NCI-H2029 treated with DMSO at 0.1 percent for 48 hours (cell line): ENCODE measurements at places on chromosomes 5 and 9.

GRCh38 chr9:91555132-91555531 lies 131.5 kb upstream of the NFIL3 start:
- DNase-seq, result no peak

GRCh38 chr5:153831973-153832372 lies 206.7 kb downstream of the FAM114A2 start:
- no peak for DNase-seq

DNA sequence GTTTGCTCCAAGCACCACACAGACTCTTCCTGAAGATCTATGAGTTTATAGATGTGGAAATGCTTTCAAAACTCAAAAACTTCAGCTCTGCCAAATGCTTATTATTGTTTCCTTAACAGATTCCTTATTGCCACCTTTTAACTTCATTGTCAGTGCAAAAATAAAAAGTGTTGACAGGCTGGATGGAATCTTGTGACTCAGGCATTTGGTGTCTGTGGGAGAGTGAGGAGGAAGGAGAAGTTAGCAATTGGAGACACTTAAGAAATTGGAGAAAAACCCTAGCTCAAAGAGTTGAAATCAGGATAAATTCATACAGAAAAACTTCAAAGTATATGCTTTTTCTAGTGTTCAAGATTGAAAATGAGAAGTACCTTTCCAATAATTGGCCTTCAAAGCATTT lies 140.6 kb upstream of the PUM3 start:
- DNase-seq, result no peak

DNA sequence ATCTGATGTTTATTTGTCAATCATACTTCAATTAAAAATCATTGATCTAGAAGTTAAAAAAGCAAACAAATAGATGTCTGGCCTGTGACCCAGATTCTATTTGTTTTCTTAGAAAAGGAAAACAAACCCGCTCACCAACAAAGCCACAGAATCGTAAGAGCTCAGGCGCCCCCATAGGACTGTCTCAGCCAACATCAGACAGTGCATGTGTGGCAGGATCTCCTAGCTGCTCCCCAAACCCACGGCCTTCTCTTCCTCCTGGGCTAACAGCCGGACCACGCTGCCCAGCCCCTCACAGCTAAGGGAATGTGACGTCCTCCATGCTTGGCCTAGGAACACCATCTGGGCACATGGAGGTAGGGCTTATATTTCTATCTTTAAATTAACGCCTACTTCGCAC lies 19.4 kb downstream of the OR2Y1 start:
- no peak for DNase-seq

DNA sequence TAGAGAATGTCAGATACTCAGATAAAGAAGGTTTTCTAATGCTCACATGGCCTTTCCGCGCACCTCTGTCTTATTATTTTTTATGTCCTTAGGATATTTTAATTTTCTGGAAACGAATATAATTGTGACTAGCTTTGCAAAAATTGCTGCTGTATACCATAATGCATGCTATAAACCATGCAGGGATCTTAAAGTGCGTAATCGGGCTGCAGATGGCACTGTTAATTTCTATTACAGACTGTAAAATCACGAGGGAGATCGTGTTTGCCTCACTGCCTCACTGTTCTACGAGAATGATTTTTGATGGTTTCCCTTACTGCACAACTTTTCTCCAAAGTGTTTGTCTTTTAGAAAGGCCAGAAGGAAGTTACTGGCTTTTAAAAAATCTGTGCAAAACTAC lies 356.1 kb downstream of the TUSC1 start:
- no peak for DNase-seq

DNA sequence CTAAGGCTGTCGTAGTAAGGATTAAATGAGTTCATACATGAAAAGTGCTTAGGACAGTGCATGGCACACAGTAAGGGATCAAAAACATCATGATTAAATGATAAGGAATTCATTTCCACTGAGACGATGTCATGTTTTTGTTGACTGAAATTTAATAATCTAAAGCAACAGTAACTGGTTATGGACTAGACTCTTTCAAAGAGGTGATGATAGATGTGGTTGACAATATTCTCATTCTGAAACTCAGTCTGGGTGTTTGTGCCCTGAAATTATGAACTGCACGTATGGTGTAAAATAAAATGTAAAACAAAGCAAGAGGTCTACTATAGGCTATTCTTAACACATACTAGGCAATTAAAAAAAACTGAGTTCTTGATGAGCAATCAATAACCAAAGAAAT lies 280.0 kb downstream of the DENND1A start:
- DNase-seq, result no peak

DNA sequence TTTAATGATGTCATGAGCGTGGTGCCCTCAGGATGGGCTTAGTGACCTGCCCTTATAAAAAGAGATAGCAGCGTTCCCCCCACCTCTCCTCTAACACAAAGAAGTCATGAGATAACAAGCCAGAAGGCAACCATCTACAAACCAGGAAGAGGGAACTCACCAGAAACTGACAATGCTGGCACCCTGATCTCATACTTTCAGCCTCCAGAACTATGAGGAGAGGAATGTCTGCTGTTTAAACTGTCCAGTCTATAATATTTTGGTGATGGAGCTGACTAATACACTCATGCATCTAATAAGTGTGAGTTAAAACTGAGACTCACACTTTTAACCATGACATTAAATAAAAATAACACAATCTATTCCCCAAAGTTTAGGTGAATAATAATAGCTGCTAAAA lies 156.1 kb upstream of the SPEF2 start:
- no peak for DNase-seq

DNA sequence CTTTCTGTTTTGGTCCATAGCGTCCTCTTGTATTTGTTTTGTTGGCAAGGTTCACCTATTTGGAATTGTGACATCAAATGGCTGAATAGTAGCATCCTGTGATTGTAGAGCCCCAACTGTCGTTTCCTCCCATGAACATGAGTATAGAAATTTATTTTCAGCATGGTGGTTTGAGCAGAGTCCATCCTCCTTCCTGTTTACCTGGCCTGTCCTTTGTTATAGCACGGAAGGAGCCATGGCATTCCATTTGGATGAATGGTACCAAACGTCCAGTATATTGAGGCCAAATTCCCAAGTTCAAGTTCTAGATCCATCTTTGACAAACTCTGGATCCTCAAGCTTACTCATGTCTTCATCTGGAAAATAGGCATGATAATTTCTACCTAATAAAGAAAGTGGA lies 16.8 kb downstream of the RASGRF2 start:
- no peak for DNase-seq

DNA sequence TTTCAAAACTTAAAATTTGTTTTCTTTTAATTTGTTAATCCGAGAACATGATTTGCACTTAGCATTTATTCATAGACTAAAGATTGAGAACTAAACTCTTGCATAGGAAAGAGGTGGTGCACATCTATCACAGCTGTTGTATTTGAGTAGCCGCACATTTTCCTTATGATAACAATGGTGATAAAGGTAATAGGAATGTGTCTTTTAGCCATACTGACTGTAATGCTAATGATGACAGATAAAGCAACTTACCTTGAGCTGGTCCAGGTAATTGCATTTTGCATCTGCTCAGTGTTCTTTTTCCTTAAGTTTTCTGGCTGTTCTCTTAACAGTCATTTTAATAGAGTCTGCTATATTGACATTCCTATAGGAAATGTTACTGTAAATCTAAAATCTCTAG lies 19.0 kb downstream of the PHAX start:
- no peak for DNase-seq

- DNase-seq, result no peak
Measured at GRCh38 chr5:91477408-91477807, 94.3 kb upstream of the ARRDC3 start.

DNA sequence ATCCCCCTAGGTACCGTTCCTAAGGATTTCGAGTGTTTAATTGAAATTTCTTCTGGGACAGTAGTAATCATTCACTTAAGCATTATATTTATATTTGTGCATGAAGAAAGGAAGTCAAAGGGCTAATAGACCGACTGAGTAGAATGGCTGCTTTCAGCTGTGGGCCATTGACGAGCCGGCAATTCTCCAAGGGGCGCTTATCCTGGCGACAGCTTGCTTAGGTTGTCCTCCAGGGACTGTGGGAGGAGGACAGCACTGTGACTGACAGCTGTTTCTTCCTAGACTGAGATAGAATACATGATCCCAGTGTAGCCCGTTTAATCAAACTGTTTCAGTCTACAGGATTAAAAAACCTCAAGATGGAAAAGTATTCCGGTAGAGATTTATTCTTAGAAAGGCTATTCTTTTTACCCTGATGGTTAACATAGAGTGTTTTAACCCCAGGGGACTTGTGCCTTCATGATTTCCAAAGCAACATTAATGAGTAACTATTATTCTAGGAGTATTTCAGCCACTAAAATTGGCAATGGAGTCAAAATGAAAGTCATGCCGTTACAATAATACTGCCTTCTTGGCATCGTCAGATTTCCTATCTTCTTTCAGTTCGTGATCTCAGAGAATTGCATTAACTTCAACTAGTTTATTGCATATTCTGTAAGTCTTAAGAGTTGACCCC lies 943.1 kb upstream of the WWC1 start:
- DNase-seq, result no peak

DNA sequence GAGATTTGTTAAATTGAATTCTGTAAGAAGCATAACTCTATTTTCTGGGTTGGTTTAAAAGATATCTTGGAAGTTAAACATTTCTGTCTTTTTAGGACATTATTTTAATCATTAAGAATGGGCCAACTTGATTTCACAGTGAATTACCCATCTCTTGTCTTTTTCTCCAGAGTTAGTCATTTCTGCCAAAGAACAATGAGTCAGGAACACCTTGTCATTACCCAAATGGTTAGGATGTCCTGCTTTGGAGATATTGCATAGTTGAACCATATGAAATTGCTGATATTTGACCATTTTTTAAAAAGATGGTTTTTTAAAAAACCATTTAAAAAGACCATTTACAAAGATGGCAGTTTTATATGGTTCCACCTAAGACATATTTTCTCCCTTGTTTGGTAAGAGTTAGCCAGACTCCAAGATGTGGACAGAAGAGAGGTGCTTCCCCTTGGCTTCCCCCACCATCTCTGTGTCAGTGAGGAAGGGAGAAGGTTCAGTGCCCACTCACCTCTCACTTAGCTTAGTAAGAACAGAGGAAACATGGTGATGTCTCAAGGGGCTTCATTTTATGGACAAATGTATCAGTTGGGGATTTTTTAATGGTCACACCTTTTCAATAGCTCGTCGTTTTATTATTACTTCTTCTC lies 103.0 kb downstream of the PCSK1 start:
- DNase-seq, result no peak

- no peak for DNase-seq
Measured at GRCh38 chr5:168023191-168023590, 268.3 kb upstream of the WWC1 start.

DNA sequence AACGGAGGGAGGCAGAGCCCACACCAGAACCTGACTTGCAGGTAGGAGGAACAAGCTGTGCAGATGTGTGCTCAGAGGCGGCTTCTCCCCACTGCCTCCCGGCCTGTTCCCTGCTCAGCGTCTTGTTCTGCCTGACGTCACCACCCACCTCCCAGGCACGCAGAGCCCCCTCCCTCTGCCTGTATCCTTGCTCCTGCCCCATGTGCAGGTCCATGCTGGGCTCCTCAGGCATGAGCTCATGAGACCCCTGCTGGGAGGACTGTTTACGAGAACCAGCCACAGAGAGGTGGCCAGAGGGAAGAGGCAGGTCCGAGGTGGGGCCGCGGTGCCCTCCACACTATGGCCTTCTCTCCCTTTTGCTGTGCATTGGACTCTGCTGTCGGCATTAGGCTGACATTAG lies 45.5 kb downstream of the SLC6A3 start:
- DNase-seq, result no peak

- DNase-seq, result peak; percentile 48
Measured at GRCh38 chr9:34328500-34328986, 525 bp downstream of the KIF24 start.

GRCh38 chr9:123468541-123468940 lies 112.5 kb downstream of the CRB2 start:
- no peak for DNase-seq

GRCh38 chr5:23528677-23529076 lies 21.3 kb downstream of the PRDM9 start:
- DNase-seq, result no peak

GRCh38 chr9:19771446-19771845 lies 17.4 kb downstream of the SLC24A2 start:
- DNase-seq, result no peak

GRCh38 chr5:139335811-139336210 lies 5.8 kb upstream of the PAIP2 start:
- no peak for DNase-seq

- DNase-seq, result peak; percentile 31
Measured at GRCh38 chr5:124902097-124902821, 155.8 kb upstream of the ZNF608 start.

DNA sequence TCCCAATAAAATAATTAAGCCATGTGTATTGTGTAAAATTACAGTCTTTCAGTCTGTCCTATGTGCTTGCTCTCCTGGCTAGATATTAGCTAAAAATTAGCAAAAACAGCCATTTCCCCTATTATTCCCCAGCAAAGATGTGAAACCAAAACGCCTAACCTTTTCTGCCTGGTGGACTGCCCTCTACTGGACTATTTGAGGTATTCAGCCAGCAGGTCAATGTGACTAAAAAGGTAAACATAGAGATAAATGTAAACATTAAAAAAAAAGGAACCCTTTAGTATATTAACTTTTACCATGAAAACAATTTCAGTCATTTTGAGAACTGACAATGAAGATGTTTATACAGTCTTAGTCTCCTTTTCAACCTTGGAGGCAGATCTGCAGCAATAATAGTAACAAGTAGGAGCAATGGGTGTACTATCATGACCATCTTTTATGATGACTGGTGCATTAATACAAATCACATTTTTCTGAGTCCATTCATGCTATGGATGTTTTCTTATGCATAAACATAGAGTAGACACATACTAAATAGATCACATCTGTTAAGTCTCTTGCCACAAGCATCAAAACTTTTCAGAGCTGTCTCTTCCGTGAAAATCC lies 10.1 kb downstream of the ATG12 start:
- DNase-seq, result no peak

DNA sequence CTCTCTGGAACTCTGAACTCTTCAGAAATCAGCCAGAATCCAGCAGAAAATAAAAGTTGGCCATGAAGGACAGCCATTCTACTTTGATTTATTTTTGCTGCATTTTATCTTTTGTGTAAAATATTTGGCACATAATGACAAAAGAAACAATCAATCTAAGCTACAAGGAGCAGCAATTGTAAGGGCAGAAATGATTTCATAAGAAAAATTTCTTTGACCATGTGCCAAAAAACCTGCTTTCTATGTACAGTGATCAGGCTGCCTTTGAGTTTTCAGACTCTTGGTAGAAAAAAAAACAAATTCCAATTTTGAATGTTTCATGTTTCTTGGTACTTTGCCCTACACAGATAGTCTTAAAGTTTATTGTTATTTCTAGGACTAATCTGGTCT lies 69.8 kb upstream of the SLC1A3 start:
- DNase-seq, result no peak
